Anterior cingulate cortex (tissue), 58 donors: ENCODE measurements at places on chromosomes 5 and 9.

GRCh38 chr5:40394698-40395097 lies 285.0 kb upstream of the PTGER4 start:
- DNase-seq: no peak

DNA sequence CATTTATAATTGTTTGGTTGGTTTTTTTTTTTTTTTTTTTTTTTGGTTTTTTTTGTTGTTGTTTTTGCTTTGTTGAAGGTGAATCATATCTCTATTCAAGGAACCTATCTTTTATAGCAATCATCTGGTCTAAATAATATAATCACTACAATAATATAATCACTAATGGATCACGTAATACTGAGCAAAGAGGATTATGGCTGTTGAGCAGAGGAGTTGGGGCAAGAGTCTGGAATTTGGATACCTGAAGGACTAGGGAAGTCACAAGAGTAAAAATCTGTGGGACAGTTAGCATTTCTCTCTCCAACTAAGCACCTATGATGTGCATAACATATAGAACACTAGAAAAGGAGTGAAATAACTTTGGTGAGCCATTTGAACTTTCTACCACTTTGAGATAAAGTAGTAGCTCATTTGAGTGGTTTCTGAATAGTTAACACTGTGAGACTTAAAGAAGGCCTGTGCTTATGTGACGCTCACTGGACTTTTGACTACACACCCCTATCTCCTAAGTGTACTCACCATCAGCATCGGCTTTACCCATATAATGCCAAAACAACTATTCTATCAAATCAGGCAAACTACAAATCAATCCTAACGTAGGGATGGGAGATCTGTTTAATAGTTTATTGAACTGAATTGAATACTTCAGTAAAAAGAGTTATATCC lies 564.9 kb upstream of the TUSC1 start:
- no peak for DNase-seq

DNA sequence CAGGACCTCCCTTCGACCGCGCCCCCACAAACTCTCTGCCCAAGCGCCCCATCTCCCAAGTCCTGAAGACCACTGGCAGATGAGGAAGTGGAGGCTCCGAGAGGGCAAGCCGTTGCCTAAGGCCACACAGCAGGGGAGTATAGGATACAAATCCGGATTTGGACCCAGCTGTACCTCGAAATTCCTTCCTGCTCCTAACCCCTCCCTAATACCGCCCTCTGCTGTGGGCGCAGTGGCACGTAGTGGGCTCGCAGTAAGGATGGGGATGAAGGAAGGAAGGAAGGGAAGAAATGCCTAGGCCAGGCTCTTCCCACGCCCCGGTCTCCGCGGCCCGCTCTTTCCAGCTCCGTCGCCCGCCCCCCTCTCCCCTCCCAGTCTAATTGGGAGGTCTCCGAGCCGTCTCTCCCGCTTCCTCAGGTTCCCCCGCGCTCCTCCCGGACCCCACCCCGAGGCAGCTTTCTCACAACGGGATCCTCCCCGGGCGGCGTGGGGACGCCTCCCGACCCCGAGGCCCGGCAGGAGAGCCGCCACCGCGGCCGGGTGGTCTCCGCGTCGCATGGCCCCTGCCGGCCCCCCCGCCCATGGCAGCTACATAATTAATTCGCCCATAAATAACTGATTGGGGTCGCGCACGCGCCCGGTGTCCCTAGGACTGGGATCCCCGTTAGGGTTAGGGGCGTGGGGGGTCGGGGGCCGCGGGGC lies 138.9 kb downstream of the C9orf50 start:
- no peak for DNase-seq

DNA sequence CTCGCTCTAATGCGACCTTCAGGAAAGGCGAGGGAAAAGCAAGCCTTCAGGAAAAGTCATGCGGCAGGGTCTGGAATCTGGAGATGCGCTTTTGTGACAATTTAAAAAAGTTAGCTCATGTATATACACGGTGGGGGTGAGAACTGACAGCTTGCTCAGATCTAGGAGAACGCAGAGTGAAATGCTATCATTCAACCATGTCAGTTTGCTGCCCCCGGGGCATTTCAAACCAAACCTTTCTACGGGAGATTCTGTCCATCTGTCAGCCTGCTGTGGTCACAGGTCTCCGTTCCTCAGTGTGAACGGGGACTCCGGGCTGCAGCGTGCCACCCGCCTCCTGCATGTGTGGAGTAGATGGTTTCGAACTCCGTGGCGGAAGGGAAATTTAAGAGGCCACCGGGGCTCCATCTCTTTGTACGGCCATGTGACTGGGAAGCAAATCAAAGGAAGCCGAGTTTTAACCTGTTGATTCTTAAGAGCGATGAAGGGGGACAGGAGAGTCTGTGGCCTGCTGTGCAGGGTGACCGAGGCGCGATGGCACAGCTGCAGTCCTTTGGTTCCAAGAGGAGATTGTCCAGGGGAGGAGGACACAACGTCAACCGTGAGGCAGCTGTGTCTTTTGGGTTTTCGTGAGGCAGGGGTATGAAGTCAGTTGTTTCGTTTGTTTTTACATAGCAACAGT lies 45.9 kb downstream of the OTULIN start:
- no peak for DNase-seq

DNA sequence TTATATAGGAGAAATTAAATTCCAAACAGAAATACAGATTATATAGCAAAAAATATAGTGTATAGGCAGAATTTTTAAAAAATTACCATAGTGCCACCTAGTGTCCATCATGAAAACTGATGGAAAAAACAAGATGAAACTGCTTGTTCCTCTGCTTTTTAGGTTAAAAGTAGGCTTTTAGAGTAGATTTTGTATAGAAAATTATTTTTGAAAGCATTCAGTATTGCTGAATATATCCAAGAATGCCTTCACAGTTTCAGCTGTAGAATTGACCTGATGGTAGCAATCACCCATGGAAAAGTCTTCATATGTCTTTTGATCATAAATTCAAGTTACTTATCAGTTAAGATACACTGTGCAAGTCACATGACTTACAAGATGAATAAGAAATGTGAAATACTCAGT lies 19.7 kb downstream of the RIOK2 start:
- no peak for DNase-seq

DNA sequence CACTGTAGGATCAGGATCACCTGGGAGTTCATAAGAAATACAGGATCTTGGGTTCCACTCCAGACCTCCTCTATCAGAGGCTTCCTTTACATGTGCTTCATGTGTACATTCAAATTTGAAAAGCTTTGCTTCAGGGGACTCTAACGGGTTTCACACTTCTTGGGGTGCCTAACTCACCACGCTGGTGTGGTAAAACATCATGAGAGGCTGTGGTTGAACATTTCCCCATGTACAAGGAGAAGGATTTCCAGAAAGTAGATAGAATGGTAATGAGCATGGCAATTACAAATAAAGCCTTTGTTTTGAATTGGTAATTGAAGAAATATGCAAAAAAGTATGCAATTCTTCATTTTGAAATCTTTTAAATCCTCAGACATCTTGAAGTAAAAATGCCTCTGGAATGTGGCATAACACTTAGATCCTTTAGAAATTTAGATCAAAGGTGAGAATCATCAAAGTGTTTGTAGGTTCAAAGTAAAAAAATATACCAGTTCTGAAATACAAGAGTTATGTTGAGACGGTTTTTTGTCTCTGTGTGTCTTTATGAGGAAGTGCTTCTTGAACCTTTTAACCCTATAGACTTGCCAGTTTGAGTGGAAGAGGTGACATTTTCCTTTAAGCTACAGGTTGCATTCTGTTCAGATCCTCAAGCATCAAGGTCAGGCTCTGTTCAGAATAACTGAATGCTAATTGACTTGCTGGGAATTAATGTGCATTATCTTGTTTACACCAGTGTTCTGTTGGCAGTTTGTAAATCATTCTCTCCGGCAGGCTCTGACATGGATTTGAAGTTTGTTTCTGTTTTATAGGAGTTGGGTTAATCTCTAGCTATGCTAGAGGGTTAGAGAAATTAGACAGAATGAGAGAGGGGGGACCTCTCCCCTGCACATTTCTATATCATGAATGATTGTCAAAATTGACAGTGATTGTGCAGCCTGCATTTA lies 415.3 kb downstream of the MAN2A1 start:
- DNase-seq: no peak

DNA sequence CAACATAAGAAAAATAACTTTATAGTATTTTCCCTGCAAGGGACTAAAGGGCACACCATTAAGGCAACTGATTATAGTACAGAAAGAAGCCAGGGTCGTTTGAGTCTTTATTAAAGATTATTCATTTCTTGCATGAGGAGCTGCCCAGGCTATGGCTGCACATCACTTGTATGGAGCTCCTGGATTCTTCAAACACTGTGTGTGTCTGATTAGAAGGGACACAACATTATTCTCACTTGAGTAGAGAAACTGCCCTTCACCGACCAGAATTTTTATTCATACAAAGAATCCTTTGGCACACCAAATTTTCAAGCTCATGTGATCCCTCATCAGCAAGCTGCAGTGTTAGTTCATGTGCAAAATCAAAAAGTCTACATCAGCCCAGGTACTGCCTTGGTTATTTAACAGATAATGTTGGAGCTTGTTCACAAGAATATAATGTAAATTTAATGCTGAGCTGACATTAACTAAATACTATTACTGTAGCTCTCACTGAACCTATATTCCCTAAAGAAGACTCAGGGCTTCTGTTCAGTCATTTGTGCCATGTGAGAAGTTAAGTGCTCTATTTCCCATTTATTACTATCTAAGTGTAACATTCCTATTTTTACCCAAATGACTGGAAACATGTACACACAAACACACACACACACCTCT lies 9.9 kb downstream of the C5orf63 start:
- DNase-seq: no peak
